ENCODE measurements at places on chromosomes 3 and 15.
A peak's percentile ranks its signal among the peaks of the same experiment; 100 is the strongest.

DNA sequence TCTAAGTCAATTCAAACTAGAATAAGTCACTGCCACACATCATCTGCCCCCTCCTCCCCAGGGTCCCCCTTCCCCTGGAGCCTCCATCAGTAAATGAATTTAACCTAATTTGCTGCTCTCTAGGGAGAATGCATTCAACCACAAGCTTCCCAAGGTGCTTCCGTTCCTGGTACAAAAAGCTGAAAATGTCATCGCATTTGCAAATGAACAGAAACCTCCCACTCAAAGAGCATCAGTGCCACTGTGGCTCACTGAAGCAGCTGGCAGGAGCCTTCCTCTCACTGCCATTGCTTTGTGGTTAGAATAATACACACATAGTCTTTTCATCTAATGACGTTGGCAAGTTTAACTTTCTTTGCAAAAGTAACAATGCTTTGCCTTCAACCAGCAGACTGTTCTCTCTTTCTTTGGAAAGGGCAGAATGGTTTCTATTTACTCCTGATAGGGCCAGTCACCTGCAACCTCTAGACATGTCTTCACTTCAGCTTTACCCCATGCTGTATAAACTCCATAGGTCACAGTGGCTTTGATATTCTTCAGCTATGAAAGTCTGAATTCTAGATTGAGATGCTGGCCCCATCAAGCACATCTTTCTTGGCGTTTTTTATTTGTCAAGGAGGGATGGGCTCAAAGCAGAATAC, 238.1 kb downstream of the CPNE4 start:
- no peak for DNase-seq

DNA sequence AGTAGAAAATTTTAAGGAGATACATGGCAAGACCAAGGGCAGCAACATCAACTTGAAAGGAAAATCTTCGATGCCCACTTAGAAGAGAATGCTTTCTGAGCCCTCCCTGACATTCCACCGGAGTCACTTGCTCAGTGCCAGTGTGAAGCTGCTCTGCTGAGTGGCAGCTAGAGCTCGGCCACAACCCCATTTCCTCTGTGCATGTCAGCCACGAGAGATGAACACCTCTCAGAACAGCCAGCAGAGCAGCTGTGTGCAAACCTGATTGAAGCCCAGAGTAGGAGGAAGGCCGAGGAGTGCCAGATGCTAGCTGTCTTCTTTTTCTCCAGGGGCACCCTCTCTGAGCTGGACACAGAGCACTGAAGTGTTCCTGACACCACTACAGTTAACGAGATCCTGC, 12.2 kb downstream of the TARS3 start:
- no peak for DNase-seq

GRCh38 chr15:88890495-88890894, 4.8 kb downstream of the HAPLN3 start:
- no peak for DNase-seq

GRCh38 chr3:70800951-70801350, 488.5 kb upstream of the MDFIC2 start:
- DNase-seq, result no peak

DNA sequence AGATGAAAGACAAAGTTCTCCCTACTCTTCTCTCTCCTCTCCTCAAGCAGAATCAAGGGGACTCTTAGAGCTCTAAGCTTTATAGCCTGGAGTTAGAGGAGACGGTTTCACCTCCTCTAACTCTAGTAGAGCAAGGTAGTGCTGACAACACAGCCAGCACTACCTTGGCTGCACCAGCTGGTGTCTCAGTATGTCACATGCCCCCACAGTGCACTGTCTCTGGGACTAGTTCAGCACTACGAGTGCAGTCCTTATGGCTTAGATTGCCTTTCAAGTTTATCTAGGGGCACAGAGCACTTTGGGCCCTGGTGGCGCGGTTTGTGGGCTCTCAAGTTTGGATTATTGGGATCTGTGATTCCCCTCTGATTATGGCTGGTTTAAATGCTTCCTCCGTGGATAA, 614.1 kb upstream of the NECTIN3 start:
- DNase-seq, result no peak

DNA sequence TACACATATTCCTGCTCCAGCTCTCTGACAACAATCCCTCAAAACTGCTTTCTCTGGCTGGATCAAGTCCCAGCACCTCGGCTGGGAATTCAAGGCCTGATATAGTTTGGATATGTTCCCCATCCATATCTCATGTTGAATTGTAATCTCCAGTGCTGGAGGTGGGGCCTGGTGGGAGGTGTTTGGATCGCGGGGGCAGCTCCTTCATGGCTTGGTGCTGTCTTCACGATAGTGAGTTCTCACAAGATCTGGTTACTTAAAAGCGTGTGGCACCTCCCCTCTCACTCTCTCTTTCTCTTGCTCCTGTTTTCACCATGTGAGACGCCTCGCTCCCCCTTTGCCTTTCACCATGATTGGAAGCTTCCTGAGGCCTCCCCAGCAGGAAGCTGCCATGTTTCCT, 47.4 kb upstream of the SYN2 start:
- DNase-seq, result no peak

DNA sequence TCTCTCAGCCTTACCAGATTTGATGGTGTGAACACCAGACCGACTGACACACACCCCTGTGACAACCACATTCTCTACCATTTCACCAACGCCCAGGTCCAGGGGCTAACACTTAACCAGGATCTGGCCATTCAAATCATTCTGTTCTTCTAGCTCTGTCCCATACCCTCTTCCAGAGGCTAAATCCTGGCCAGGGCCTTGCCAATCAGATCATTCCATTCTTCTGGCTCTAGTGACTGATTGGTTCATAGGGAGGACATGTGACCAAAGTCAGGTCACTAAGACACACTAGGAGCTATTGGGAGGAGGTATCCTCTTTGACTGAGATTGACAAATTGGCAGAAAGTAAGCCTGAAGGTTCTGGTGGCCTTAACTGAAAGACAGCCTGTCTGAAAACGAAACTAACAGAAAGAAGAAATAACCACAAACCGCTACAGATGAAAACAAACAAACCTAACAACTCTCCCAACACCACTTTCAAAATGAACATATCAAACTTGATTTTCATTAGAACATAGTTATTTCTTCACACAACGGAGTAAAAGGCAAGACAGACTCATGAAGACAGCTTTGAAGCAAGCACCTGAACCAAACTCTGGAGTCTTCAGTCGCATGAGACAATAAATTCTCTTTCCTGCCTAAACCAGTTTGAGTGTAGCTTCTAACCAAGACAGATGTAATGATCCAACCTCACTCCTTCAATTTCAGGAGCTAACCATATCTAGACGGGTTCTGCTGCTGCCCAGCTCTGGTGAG, 68.5 kb downstream of the TRANK1 start:
- DNase-seq, result no peak

DNA sequence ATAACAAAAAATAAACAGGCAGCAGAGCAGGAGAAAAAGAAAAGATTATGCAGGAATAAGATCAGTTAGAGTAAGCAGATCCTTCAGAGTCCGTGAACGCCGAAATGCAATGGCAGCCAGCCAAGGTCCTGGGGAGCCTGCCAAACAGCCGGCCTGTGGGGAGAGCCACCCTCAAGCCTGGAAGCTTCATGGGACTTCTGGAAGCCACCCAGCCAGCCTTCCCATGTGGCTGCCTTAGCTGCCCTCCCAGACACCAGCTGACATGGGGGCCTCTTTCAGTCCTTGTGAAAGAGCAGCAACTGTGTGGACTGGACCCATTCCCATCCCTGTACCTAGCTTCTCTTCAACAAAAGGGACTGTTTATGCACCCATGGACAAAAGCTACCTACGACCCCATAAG, 64.9 kb upstream of the RAD18 start:
- DNase-seq, result no peak

GRCh38 chr3:113157408-113158030, 53.8 kb upstream of the BOC start:
- no peak for DNase-seq

GRCh38 chr3:134231131-134231530, 19.5 kb downstream of the RYK start:
- DNase-seq, result peak; percentile 85

DNA sequence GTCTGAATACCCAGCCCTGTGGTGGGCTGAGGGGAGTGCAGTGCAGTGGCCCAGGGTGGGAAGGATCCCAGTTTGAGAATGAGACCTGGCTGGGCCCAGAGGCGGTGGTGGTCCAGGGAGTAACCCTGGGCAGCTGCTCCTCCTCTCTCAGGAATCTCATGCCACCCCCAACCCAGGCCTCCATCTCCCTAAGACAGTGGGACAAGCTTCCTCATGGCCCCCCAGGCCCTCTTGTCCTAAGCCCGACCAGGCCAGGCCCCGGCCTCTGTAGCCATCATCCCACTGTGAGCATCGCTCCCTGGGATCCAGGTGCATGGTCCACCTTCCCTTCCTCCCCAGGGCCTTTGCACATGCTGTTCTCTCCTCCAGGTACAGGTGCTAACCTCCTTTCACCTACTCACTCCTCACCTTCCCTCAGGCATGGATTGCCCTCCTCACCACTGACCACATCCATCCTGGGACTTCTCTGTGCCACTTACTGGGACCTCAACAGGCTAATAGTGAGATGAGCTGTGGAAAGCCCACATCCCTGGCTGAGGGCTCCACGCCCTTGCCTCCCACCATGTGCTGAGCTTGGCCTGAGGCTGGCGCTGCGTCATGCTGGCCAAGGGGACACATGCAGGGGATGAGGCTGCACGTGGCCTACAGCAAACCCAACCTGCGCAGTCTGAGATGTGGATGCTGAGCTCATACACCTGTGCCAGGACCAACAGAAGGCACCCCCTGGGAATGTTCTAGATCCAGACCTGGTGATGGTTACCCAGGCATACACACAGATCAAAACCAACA, 9.9 kb downstream of the CHDH start:
- DNase-seq, result no peak

DNA sequence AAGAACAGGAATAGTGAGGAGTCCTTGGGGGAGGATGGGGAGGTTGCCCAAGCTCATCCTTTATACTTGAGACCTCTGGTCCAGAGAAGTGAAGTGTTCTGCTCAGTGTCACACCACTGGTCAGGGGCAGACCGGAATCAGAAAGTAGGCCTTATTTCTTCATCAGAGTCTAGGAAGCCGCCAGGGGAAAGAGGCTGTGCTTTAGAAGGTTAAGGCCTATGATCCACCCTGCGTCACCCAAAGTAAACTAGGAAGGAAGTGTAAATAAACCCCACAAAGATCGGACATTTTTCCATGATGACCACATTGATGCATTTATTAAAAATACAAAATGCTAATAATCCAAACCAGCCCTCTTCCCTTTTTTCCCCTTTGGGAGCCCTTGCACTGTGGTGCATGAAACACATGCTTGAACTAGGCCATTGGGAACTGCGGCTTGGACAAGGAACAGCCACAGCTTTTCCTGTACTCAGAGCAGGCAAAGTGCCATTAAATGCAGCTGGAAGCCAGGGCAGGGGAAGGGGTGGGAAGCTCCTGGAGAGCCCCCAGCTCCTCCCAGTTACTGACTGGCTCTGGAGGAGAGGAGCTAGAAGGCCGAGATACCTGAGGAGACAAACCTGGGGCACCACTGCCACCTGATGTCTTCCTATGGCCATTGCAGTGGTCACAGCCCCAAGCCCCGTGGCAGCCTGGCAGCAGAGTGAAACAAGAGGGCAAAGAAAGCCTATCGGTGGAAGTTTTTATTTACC, 37.0 kb downstream of the CDC25A start:
- peak; percentile 72 for DNase-seq

DNA sequence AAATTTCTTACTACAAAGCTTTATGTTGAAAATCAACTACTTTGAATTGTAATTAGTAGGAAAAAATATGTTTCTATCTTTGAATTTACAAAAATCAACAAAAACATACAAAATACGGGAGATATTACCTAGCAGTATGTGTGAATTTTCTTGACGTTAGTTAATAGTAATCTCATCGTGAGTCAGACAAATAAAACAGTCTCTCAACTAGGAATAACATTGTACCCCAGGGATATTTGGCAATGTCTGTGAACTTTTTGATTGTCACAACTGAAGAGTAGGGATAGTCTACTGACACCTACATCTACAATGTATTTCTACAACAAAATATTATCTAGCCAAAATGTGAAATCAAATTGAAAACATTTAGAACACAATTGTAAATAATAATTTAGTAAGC, 250.3 kb downstream of the POLQ start:
- no peak for DNase-seq

DNA sequence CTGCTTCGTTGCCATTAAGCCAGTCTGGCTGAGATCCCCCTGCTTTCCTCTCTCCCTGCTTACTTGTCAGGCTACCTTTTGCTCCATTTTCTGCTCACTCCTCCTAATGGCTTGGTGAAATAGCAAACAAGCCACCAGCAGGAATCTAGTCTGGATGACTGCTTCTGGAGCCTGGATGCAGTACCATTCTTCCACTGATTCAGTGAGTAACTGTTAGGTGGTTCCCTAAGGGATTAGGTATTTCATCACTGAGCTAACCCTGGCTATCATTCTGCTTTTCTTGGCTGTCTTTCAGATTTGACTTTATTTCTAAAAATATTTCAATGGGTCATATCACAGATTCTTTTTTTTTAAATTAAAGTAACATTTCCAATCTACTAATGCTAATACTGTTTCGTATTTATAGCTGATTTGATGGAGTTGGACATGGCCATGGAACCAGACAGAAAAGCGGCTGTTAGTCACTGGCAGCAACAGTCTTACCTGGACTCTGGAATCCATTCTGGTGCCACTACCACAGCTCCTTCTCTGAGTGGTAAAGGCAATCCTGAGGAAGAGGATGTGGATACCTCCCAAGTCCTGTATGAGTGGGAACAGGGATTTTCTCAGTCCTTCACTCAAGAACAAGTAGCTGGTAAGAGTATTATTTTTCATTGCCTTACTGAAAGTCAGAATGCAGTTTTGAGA, 25.0 kb downstream of the CTNNB1 start:
- no peak for DNase-seq

GRCh38 chr3:50336452-50337174, 4.0 kb downstream of the RASSF1 start:
- peak; percentile 32 for DNase-seq

DNA sequence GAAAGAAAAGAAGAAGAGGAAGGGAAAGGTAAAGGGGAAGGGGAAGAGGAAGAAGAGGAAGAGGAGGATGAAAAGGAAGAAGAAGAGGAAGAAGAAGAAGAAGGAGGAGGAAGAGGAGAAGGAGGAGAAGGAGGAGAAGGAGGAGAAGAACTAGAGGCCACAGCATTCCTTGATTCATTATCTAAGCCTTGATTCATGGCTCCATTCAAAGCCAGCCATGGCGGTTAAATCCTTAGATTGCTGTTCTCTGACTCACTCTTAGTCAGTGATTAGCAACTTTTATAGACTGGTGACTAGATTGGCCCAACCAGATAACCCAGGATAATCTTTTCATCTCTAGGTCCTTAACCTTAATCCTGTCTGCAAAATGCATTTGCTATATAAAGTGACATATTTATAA, 47.6 kb downstream of the OSTN start:
- no peak for DNase-seq

DNA sequence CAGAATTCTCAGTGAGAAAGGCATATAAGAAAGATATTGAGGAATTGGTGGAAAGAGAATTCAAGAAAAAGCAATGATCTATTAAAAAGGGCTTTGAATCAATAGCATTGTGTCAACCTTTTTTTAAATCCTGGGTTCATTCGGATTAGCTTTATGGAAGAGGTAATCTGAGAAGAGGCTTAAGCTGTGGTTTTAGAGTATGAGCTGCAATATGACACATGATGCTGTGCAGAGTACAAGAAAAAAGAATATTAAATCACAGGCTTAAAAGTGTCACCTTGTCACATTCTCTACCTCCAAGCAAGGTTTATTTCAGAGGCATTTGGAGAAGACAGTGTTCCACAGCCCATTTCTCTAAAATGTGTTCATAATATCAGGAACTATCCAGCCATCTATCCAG, 128.9 kb downstream of the RTP4 start:
- DNase-seq, result no peak

Data from hematopoietic multipotent progenitor cell treated with erythropoietin and hydrocortisone succinate and interleukin-3 and kit ligand, for 8 days (in vitro differentiated cells).